ENCODE measurements at places on chromosomes 6 and 20.

GRCh38 chr20:40416274-40416673, 272.8 kb downstream of the MAFB start:
- DNase-seq, result no peak

DNA sequence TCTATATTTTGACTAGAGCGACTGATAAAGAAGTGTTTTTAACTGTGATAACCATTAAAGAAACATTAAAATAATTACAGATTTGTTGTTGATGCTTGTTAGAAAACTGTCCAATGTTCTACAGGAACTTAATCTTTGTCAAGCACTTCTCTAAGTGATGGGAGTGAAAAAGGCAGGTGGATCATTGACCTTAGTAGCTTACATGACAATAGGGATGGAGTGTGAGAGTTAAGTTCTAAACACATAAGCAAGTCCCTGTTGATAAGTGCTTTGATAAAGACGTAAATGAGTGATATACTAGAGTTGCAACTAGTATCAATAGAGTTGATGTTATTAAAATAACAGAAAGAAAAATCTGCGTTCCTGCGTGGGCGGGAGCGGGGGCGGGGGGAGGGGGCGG, 931.5 kb upstream of the EPHA7 start:
- DNase-seq, result no peak

- DNase-seq, result no peak
These were observed 25.3 kb upstream of the POLR1H start for GRCh38 chr6:30035784-30036183.

DNA sequence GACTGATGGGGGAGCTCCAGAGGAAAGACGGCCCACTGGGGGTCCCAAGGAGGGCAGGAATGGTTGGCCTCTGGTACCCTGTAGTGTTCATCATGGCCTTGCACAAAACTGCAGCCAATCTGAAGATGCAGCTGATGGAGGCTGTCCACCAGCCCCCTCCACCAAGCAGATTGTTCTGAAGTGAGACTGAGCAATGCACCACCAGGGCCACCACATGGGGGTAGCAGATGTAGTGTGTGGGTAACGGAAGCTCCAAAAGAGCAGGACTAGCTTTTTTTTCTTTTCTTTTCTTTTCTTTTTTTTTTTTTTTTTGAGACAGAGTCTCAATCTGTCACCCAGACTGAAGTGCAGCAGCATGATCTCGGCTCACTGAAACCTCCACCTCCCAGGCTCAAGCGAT, 181.0 kb upstream of the MYLIP start:
- no peak for DNase-seq

DNA sequence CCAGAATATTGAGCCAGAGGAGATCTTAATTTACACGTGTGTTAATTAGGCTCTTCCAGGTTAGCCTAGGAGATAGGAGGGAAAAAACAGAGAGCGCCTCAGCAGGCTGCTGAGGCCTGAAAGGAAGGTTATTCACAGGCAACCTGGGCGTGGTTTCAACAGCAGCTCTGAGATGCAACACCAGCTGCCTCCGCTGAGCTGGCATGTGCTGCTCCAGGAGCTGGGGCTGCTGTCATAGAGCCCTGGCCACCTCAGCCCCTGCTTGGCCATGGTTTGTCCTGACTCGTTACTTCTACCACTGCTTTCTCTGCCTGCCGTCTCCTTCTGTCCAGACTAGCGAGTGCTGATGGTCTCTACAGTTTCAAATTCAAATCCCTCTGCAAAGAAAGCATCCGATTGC, 32.4 kb upstream of the RPP40 start:
- no peak for DNase-seq

- DNase-seq, result no peak
These were observed 40.8 kb downstream of the NT5E start for GRCh38 chr6:85490516-85491248.

DNA sequence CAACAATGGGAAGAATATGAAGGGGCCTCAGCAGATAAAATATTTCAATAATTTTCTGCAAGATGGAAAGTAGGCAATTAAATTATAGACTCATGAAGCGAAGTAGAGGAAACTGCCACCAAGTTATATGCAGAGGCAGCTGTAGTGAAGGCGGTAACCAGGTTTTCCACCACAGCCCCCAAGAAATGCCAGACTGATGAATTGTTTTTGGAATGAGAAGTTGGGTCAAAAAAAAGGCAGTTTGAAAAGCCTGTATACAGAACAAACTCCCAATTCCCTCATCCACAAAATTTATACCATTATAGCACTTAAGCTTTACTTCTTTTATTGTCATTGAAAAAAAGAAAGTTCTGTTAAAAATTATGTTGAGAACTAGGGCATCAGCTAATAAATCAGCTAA, 45.3 kb downstream of the ELOVL4 start:
- DNase-seq, result no peak

DNA sequence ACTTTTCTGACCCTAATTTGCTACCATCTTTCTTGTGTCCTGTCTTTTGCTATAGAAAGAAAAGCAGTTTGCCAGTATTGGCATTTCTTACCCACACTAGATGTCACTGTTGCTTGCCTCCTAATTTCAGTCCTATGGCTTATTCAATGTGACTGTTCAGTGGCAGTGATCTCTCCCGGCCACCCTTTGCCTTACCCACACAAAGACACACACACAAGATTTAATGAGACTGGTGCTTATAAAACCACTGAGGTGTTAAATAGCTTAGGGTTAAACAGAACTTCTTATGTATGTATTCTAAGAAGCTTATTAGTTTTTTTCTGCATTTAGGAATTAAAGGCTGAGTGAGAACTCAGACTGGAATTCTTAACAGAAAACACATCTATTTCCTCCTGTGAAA, 233.6 kb upstream of the ASCC3 start:
- DNase-seq, result no peak

GRCh38 chr6:132768051-132768517, 10.4 kb upstream of the VNN2 start:
- no peak for DNase-seq

DNA sequence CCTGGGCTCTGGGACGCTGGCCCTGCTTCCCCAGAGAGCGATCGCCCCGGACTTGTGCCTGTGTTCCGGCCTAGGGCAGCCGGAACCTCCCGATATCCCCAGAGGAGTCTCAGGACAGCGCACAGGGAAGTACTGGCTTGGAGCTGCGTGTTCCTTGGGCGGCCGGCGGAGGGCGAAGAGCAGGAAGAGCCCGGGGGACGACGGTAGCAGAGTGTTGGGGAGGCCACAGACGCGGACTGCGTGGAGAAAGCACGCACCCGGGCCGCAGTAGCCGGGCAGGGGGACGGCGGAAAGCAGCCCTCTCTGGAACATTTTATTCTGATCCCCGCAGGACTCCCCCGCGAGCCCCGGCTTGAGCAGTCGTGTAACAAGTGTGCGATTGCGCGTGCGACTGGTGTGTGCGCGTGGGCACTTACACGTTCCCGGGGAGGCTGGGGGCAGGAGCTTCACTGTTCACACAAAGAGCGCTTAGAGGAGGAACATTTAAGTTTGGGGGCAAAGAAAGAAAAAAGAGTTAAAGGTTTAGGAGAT, 36.1 kb downstream of the NCR2 start:
- DNase-seq, result no peak

- no peak for DNase-seq
These were observed 680.7 kb upstream of the SLC35B3 start for GRCh38 chr6:9116026-9116425.

GRCh38 chr20:49280463-49281058, 2.7 kb upstream of the ZNFX1 start:
- DNase-seq, result no peak

DNA sequence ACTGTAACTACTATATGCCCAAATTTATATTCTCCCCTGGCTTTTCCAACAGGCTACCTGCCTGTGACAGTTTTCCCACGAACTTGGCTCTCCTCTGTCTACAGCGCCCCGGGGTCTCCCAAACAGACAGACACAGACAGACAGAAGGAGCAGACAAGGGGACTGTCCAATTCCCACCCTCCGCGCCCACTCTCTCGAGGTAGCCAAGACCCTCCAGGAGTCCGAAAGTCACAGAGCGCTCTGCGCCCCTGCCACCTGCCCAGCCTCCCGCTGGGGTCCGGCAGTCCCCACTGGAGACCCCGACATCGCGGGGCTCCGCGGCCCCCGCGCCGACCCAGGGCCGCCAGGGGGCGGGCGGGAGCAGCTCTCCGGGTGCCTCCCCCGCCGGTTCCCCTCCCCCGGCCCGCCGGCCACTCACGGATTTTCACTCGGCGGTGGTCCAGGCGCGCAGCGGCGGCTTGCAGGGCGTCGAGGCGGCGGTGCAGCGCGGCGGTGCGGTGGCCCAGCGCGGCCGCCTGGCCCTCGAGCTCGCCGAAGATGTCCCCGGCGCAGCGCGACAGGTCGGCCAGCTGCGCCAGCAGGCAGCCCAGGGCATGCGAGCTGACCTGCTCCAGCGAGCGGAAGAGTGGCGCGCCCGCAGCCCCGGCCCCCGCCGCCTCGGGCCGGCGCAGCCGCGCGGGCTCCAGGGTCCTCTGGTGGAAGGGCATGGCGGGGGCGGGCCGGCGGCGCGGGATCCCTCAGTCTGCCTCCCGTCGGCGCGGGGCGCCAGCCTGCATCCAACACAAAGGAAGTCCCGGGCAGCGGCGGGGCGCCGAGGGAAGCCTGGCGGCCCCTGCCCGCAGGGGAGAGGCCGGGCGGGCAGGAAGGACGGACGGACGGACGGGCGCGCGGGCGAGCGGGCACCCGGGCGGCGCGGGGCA, 81.3 kb upstream of the CCDC28A start:
- no peak for DNase-seq

DNA sequence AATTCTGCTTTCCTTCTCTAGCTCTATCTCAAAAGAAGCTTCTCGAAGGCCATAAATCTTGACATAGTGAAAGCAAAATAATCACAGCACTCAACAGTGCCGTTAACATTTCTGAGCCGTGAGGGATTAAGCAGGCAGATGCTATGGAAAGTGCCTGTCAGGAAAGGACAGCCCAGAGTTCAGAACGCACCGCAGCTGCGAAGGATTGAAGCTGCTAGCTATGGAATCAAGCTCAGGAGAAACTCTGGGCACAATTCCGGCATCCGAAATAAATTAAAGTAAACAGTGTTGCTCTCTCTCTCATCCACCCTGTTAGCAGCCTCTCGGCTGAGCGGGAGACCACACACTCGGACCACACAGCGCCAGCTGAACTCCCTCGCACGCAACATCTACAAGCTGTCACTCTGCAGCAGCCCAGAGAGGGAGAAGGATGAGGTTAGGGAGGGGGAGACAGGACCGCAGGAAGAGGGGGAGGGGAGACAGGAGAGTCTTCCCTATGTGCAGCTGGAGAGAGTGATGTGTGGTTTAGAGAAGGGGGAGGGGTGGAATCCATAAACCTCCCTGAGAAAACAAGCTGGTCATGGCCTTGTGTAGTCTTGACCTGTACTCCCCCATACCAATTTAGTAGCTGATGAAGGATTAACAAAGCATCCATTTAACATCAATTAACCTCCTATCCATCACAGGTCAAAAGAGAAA, 9.0 kb downstream of the EXOC2 start:
- no peak for DNase-seq

GRCh38 chr6:145844933-145845540, 30.4 kb upstream of the FBXO30 start:
- no peak for DNase-seq

GRCh38 chr20:53576195-53576580, 17.5 kb downstream of the ZNF217 start:
- peak; percentile 44 for DNase-seq

DNA sequence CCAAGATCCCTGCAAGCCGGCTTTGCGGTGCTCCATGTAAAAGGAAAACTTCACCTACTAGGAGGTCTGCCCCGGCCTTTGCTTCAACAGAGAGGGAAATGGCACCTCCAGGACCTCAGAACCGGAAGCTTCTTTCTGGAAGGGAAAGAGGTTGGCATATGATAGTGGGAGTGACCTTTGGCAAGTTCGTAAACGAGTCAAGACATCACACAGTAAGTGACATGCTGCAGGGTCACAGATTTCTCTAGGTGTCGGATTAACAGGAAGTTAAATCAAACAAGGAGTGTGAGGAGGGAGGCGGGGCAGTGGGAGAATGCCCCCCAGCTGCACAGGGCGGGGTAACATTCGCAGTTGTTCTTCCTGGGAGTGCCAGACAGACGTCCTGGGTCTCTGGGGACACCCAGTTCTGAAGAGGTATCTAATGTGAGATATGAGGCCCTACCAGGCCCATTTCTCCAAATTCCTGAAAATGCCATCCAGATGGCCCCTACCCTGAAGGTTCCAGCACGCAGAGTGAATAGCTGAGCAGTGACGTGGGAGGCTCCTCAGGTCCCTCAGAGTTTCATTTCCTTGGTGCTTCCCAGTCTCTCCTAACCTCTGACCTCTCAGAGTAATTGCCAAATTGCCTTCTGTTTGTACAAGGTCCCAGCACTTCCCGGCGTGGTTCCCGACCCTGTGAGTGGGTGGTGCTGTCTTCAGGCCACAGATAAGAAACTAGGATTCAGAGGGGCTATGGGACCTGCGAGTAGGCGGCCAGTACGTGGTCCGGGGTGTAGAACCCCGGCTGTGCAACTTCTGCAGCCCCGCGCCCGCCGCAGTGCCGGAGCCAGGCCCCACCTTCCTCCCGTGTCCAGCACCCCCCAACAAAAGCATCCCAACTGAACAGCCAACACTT, 1.9 kb downstream of the RRBP1 start:
- peak; percentile 78 for DNase-seq

GRCh38 chr20:57469418-57470211, 55.3 kb downstream of the CTCFL start:
- no peak for DNase-seq

DNA sequence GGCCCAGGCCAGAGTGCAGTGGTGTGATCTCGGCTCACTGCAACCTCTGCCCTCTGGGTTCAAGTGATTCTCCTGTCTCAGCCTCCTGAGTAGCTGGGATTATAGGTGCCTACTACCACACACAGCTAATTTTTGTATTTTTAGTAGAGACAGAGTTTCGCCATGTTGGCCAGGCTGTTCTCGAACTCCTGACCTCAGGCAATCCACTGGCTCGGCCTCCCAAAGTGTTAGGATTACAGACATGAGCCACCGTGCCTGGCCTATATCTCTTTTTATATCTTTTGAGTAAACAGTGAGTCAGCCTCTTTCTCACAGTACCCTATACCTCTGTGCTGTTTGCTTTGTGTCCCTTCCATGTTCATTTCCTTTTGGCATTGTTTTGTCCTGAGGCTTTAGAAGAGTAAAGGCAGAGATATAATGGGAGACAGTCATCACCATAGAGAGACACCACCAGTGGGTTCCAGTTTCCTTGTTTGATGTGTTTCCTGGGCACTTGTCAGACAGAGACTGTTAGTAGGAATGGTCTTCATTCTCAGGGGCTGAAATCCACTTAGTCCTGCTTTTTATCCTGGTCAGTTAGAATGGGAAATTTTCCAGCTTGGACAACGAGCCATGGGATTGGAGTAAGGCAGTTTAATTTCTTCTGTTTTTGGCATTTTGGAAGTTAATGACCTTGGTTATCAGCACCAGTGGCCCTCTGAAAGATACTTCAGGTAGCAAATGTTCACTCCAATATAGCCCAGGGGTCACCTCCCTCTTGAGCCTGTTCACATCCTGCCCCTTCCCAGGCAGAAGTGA, 32.2 kb upstream of the ASXL1 start:
- DNase-seq, result no peak

- DNase-seq, result no peak
These were observed 62.1 kb upstream of the EYA2 start for GRCh38 chr20:46832555-46832954.

GRCh38 chr6:56407883-56408410, 160.6 kb upstream of the COL21A1 start:
- no peak for DNase-seq

Data from right atrium auricular region (tissue), 2 donors.